ENCODE measurements at places on chromosomes 6 and 20. TPM values are rescaled to one million over a fixed set of nuclear protein-coding genes. Genes with fewer than 3 reads are reported as not detected.

The VGLL2 gene
- total RNA-seq, result not detected

DNA sequence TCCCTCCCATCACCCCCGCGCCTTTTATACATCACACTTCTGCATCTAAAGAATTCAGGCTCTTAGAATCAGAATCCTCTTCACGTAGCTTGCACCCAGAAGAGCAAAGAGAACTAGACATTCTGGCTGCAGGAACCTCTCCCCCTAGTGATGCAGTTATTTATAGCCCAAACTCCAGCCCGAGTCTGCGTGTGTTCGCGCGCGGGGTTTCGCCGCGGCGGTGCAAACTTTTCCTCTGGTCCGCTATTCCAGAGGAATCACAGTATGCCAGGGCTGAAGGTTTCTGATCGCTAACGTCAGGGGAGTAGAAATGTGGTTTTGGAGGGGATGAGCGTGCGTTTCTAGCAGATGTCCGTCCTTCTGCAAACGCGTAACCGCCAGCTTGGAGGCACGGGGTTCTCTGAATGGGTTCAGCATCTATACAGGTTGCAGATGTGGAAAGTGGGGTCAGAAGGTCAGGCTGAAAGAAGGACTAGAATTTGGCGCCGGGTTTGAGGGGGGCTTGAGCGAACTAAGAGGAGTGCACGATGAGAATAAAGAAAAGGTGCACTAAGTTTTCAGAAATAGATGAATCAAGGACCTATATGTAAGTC lies 1.8 kb downstream of the EPHA7 start:
- no peak for DNase-seq

The GFRAL gene
- total RNA-seq, result not detected

DNA sequence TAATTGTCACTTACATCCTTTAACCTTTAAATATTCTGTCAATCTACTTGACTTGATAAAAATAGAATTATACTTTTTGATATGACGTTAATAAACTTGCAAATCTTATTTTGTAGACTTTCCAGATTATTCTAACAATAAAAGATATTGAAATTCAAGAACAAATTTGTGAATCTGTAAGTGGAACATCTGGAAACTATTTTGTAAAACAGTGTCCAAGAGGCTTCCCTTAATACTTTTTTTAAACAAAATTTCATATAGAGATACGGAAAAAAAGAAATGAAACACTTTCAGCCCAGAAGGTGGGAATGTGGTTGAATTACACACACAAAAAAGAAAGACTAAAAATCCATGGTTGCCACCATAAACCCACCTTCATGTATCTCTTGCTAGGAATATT lies 174.4 kb downstream of the COL19A1 start:
- no peak for DNase-seq

GRCh38 chr6:80434691-80435350 lies 328.4 kb downstream of the BCKDHB start:
- DNase-seq, result no peak

DNA sequence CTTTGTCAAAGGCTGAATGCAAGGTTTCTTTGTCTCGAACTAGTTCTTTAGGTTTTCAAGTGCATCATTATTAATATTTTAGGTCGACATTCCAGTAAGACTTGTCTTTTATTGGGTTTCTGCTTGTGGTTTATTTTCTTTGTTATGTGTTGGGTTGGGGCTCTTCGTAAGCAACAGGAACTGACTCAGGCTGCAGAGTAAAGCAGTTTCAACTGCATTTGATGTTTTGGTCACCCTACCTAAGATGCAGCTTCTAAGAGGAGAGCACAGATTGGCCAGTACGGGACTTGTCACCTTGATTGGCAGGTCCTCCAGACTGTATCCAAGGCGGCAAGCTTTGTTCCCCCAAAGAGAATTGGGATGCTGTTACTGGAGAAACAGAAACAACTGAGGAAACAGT lies 149.5 kb upstream of the SULF2 start:
- no peak for DNase-seq

- DNase-seq, result no peak
These were observed 480.8 kb upstream of the JARID2 start for GRCh38 chr6:14765106-14765505.
